ENCODE measurements at places on chromosomes 2 and 18. TPM values are rescaled to one million over a fixed set of nuclear protein-coding genes. Genes with fewer than 3 reads are reported as not detected.

ANKRD53 gene
- 0.29 TPM for polyA plus RNA-seq

SPC25 gene
- 0.58 TPM for polyA plus RNA-seq

ADD2 gene
- polyA plus RNA-seq, result not detected

SNORC gene
- polyA plus RNA-seq, result 2.4 TPM
